AG10803 (cell line): ENCODE measurements at places on chromosomes 12 and 14.

DNA sequence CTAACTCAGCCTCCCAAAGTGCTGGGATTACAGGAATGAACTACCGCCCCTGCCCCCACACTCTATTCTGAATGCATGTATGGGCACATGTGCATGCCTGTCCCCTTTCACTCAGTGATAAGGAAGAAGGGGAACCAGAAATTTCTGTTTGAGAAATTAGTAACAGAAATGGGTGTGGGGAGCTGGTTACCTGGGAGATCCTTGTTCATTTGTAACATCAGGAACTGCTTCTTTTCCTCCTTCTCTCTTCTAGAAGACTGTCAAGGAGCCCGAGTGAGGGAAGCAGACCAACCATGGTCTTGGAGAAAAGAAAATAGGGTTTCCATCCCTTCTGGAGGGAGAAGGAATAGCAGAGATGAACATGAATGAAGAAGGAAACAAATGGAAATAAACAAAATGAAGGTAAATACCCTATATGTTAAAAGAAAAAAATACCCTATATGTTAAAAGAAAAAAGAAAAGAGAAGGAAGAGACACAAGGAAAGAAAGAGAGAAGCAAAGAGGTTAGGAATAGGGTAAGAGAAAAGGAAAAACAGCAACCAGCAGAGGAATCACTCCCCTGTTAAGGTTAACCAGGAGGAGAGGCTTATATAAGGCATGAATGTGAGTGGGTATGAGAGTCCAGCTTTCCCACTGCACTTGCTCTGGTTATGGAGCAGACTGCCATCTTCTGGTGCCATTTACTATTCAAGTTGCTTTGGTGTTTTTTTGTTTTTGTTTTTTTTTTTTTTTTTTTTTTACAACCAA, 3.3 kb downstream of the PPP1R3E start:
- DNase-seq = peak; percentile 75

DNA sequence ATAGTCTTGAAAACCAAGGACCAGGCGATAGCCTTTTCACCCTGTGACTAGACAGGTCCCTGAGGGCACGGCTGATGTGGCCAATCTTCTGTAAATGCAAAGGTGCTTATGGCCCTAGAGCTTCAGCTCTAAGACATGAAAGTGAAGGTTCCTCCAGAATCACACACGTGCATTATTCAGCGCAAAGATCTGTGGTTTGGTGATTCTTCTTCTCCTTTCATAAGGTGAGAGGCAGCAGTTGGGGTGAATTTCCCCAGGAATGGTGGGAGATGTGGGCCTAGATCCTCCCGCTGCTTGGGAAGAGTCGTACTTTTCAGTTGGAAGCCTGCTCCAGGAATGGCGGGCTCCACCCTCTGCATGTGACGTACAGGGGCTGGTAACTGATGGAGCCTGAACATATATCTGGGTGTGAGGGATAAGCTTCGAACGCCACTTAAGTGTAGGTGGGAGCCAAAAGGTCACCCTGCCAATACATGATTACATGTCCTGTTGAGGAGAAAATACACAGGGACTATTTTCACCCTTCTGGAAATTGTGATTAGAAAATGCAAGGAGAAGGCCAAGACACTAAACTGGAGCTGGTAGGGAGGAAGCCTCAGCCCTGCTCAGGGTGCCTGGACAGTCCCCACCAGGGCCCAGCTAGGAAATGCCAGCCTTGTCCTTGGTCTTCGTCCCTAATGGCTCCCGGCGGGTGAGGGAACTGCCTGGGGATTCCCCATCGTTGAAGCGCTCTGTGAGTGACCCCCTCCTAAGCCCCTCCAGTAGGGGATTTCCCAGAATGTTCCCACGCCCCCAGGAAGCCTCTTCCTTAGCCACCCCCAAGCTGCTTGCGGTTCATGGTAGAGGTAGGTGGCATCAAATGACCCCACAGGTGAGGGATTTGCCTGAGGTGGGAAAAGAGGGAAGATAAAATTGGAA, 17.6 kb downstream of the BATF start:
- DNase-seq = no peak

GRCh38 chr14:69039288-69039628, 60.2 kb upstream of the ACTN1 start:
- peak; percentile 57 for DNase-seq

DNA sequence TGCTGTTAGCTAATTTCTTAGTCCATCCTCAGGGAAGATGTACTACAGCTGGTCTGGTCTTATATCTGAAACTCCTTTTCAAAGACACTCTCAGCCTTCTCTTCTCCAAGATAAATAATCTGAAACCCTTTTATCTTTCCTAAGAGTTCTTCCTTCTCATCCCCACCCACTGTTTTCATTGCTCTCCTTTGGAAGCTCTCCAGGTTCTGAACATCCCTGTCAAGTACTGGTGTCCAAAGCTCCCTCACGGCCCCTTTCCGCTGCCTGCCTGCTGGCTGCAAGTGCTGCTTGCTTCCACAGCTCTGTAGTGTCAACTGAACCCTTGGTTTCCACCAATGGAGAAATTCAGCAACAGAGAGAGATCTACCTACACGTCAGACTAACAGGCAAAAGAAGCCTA, 6.6 kb upstream of the SLC6A13 start:
- no peak for DNase-seq

GRCh38 chr12:80700327-80700726, 7.1 kb upstream of the MYF6 start:
- DNase-seq = no peak

DNA sequence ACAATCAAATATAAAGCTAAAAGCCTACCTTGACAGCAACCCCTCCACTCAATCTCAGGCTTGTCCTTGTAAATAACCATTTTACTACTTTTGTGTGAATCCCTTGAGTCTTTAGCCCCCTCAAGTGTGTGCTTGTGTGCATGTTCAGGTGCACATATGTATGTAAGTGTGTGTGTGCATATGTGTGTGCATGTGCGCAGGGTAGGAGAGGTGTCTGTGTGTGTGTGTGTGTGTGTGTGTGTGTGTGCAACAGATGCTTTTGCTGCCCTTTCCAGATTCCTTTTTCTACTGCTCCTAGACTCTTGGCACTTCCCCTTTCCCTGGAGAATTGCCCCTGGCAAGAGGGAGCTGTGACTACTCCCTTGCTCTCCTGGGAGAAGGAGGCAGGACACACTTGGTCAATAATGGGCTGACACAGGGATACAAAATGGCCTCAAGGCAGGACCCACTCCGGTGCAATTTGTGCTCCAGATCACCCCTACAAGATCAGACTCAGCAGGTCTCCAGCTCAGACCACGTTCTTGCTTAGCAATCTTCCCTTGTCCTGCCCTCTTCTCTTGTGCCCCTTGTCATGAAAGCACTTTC, 73.4 kb downstream of the IFNG start:
- DNase-seq = no peak

GRCh38 chr12:49503674-49504180, 35.1 kb upstream of the KCNH3 start:
- no peak for DNase-seq

- peak; percentile 23 for DNase-seq
Measured at GRCh38 chr12:22238211-22238610, 96.3 kb downstream of the ST8SIA1 start.

GRCh38 chr12:68237078-68237477, 11.5 kb upstream of the IL26 start:
- no peak for DNase-seq

DNA sequence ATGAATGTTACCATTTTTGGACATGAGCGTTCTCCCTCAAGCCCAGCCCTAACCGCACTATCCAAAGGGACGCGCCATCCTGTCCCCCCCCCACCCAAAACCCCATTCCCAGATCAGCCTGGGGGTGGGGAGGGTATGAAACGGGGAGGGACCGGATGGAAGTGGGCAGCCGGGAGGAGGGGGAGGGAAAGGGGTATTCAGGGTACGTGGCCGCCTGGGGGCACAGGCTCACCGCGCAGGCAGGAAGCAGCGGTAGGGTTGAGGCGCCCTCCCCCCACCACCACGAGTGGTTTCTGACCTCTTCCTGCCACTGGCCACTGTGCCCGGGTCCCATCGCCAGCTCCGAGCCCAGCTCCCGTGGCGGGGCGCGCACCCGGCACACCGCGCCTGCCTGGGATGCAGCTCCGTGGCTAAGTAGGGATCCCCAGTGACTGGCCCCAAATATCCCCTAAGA, 1.4 kb downstream of the ACTN1 start:
- DNase-seq = peak; percentile 95

- peak; percentile 50 for DNase-seq
Measured at GRCh38 chr14:77979666-77980351, 179.9 kb downstream of the ADCK1 start.

DNA sequence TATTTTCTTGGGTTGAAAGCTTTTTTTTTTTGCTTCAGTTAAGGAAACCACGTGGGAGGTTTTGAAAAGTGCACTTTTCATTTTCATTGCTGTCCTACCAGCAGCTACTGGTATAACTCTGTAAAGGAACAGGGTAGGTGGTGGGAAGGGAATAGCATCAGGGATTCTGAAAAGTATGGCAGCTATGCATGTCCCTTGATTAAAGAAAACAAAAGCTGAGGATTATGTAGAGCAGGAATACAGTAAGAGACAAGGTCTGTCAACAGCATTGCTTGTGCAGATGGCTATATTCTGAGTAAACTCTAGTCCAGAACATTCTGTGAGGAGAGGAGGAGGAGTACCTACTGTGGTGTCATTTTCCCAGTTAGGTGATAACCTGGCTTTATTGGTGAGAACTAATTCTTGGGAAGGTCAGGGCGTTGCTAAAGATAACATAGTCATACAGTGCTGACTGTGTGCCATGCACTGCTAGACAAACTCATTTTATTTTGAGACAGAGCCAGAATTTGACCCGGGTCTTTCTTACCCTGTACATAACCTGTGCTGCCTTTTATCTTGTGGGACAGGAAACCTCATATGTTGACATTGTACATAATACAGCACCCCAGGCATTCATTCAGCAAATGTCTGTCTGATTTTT, 80.3 kb upstream of the TRAF3 start:
- DNase-seq = no peak

DNA sequence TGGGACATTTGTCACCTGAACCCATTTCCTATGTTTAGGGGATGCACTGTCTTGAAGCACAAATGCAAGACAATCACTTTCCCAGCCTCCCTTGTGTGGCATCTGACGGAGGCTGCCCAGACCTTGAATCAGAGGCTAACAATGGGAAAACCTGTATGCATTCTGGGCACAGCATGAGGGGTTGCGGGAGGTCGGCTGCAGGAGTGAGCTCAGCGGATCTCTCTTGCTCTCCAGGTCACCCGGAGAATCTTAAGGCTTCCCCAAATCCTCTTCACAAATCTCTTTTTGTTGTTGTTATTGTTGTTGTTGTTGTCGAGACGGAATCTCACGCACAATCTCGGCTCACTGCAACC, 15.3 kb downstream of the NFKBIA start:
- DNase-seq = no peak

GRCh38 chr12:48640854-48641253, 41.2 kb downstream of the KANSL2 start:
- DNase-seq = no peak

- no peak for DNase-seq
Measured at GRCh38 chr12:6962285-6963015, 8.0 kb downstream of the PHB2 start.

GRCh38 chr14:33114331-33114730, 175.7 kb downstream of the NPAS3 start:
- peak; percentile 31 for DNase-seq

DNA sequence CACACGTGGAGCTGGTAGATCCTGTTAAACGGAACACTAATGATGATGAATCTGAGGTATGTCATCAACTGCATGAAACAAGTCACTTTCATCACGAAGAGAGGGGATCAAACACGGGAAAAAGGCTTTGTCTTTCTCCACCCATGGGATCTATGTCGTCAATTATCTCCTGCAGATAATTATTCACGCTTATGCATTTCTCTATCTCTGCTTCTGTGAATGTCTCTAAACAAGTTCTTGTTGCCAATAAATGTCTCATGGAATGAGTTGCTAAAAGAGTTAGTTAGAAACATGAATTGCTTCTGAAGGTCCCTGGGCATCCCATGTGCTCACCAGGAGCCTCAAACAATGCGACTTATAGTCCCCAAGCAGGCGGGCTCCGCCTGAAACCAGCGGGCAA, 1228.2 kb upstream of the TMEM132C start:
- no peak for DNase-seq

- no peak for DNase-seq
Measured at GRCh38 chr14:104031384-104031783, 54.1 kb upstream of the ASPG start.

DNA sequence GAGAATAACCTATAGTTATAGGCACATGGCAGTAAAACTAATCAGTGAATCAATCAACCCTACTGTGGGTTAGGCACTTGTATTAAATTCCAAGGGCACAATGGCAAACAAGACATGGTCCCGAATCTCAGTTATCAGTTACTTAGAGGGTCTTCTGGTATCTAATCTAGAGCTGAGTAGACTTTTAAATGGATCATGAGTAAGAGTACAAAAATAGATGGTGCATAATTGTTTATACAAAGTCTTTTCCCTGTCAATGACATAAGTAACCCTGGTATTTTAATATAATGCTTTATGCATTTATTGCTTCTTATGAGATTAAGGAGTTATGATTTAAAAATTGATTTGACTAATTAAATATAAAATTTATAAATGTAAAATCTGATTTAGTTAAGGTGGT, 23.0 kb upstream of the KCNJ8 start:
- DNase-seq = no peak

GRCh38 chr14:81096656-81097055, 124.1 kb downstream of the GTF2A1 start:
- DNase-seq = no peak

DNA sequence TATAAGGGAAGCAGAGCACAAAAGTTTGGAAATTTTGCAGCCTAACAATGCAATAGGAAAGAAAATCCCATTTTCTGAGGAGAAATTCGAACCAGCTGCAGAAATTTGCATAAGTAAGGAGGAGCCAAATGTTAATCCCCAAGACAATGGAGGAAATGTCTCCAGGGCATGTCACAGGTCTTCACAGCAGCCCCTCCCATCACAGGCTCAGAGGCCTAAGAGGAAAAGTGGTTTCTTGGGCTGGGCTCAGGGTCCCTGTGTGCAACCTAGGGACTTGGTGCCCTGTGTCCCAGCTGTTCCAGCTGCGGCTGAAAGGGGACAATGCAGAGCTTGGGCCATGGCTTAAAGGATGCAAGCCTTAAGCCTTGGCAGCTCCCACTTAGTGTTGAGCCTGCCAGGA, 190.0 kb downstream of the MDGA2 start:
- no peak for DNase-seq

GRCh38 chr12:92049403-92049802, 96.2 kb downstream of the BTG1 start:
- DNase-seq = no peak

DNA sequence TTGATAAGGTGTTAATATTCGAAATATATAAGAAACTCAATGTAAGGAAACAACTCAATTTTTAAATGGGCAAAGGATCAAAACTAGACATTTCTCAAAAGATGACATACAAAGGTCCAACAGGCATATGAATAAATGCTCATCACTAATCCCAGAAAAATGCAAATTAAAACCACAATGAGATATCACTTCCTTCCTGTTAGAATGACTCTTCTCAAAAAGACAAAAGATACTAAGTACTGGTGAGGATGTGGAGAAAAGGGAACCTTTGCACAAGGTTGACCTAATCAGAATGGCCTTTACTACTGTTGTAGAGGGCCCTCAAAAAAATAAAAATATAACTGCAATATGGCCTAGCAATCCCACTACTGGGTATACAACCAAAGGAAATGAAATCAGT, 383.4 kb downstream of the KCNH5 start:
- no peak for DNase-seq

GRCh38 chr12:96872961-96873360, 34.1 kb upstream of the NEDD1 start:
- no peak for DNase-seq

GRCh38 chr12:14950982-14951746, 10.2 kb downstream of the ARHGDIB start:
- DNase-seq = no peak

- no peak for DNase-seq
Measured at GRCh38 chr12:27005495-27005894, 8.7 kb downstream of the TM7SF3 start.

- DNase-seq = peak; percentile 82
Measured at GRCh38 chr12:67382241-67382871, 113.2 kb downstream of the CAND1 start.
